Heart left ventricle (tissue), 16 donors: ENCODE measurements at places on chromosomes 6 and 20. TPM values are rescaled to one million over a fixed set of nuclear protein-coding genes. Genes with fewer than 3 reads are reported as not detected.

GRCh38 chr20:58260006-58260405 is 31.6 kb upstream of the ANKRD60 start:
- no peak for DNase-seq
- H3K4me1 ChIP-seq = no peaks in the 10 kb centered on the region
- H3K36me3 ChIP-seq = peaks cover 20% of the 10 kb centered on the region
- no peak overlapping the region for H3K27ac ChIP-seq

Gene HACE1
- total RNA-seq = 6.5 TPM

- no peaks in the 10 kb centered on the region for H3K36me3 ChIP-seq
- H3K4me1 ChIP-seq = peaks cover 10% of the 10 kb centered on the region
- no peak for DNase-seq
- no peak overlapping the region for H3K4me3 ChIP-seq
Measured at GRCh38 chr20:11112832-11113231, 439.0 kb upstream of the JAG1 start.

Gene TAF4
- total RNA-seq = 37.7 TPM

GRCh38 chr6:167676000-167676665 is 150.6 kb upstream of the AFDN start:
- H3K27me3 ChIP-seq = no peaks in the 10 kb centered on the region
- peaks cover 48% of the 10 kb centered on the region for H3K4me1 ChIP-seq
- peak overlapping the region; percentile 17 for H3K27ac ChIP-seq
- no peak overlapping the region for H3K4me3 ChIP-seq
- DNase-seq = peak; percentile 66

- DNase-seq = no peak
- no peaks in the 10 kb centered on the region for H3K4me1 ChIP-seq
- H3K27me3 ChIP-seq = no peaks in the 10 kb centered on the region
- no peak overlapping the region for H3K4me3 ChIP-seq
- no peaks in the 10 kb centered on the region for H3K36me3 ChIP-seq
- H3K27ac ChIP-seq = no peak overlapping the region
Measured at GRCh38 chr20:43408848-43409576, 48.7 kb upstream of the SRSF6 start.

DNA sequence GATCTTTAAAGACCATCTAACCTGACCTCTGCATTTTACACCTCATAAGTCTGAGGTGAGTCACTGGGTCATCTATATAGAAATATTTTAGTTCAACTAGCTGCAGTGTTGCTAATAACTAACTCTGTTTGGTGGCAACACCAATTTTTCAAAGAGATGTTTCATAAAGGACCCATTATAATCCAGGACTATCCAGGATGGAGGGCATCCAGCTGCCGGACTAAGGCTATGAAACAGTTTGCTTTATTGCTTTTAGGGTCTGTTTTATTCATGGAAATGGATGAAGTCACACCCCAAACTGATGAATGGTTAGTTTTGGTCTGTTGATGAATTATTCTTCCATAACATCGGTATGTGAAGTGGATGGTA is 204.2 kb upstream of the GMDS start:
- H3K27me3 ChIP-seq = no peaks in the 10 kb centered on the region
- no peak overlapping the region for H3K4me3 ChIP-seq
- H3K4me1 ChIP-seq = no peaks in the 10 kb centered on the region
- no peak for DNase-seq
- H3K27ac ChIP-seq = no peak overlapping the region

DNA sequence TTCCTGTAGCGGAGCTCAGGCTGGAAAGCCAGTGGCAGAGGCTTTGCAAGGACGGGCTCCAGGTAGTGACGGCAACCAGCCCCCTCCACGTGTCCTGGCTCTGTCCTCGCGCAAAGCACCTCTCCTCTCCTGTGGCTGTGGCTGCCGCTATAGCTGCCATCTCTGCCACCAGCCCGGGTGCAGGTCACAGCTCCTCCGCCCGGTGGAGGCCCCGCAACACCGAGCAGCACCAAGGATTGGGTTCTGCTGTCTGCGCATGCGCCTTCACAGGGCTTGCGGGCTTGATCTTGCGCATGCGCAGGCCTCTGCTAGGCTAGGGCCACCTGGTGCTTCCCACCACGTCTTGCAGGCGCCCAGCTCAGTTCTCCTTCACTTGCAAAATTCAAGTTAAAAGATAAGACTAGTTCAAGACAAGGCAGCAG is 625.4 kb downstream of the QKI start:
- no peaks in the 10 kb centered on the region for H3K4me1 ChIP-seq
- no peaks in the 10 kb centered on the region for H3K27me3 ChIP-seq
- no peak overlapping the region for H3K27ac ChIP-seq
- no peaks in the 10 kb centered on the region for H3K36me3 ChIP-seq
- H3K4me3 ChIP-seq = peak overlapping the region; percentile 46
- peak; percentile 46 for DNase-seq

Gene MOG
- 1.8 TPM for total RNA-seq

DNA sequence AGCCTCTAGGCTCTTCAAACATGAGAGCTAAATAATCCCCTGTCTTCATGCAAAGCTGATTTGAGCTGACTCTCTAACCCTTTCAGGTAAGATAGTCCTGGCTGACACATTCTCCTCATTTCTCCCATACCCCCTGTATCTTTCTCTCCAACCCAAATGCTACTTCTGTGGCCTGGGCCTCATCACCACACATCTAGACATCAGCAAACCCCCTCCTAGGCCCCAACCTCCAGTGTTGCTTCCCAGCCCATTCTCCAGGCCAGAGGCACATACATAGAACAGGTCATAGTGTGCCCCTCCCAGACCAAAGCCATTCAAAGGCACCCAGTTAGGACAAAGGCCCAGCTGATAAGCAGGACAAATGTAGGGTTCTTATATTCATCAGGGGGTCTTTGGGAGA is 84.9 kb downstream of the ANKRD60 start:
- DNase-seq = no peak
- no peak overlapping the region for H3K4me3 ChIP-seq
- H3K36me3 ChIP-seq = no peaks in the 10 kb centered on the region
- H3K27ac ChIP-seq = no peak overlapping the region

GRCh38 chr6:10882657-10883171 is 873 bp upstream of the GCM2 start:
- no peak for DNase-seq
- peaks cover 91% of the 10 kb centered on the region for H3K27me3 ChIP-seq
- no peaks in the 10 kb centered on the region for H3K36me3 ChIP-seq
- H3K4me1 ChIP-seq = peaks cover 9% of the 10 kb centered on the region
- no peak overlapping the region for H3K4me3 ChIP-seq

- H3K27ac ChIP-seq = no peak overlapping the region
- no peaks in the 10 kb centered on the region for H3K4me1 ChIP-seq
- H3K36me3 ChIP-seq = no peaks in the 10 kb centered on the region
- no peak for DNase-seq
- H3K27me3 ChIP-seq = no peaks in the 10 kb centered on the region
- H3K4me3 ChIP-seq = no peak overlapping the region
Measured at GRCh38 chr6:4598384-4598995, 177.7 kb upstream of the CDYL start.

- no peaks in the 10 kb centered on the region for H3K4me1 ChIP-seq
- no peak overlapping the region for H3K4me3 ChIP-seq
- H3K27ac ChIP-seq = no peak overlapping the region
- no peak for DNase-seq
Measured at GRCh38 chr6:30894935-30895334, 10.6 kb downstream of the DDR1 start.

- DNase-seq = peak; percentile 87
- peak within 1 kb of the TSS; percentile 99 for H3K27ac ChIP-seq
- no peaks in the 10 kb centered on the region for H3K27me3 ChIP-seq
- H3K4me3 ChIP-seq = peak within 1 kb of the TSS; percentile 92
- peaks cover 41% of the 10 kb centered on the region for H3K4me1 ChIP-seq
Measured at GRCh38 chr20:25058051-25058846, at the start of gene ACSS1. ACSS1 (minus strand) TSS chr20:25058139; CDS start chr20:25058102, 37 bp downstream.

DNA sequence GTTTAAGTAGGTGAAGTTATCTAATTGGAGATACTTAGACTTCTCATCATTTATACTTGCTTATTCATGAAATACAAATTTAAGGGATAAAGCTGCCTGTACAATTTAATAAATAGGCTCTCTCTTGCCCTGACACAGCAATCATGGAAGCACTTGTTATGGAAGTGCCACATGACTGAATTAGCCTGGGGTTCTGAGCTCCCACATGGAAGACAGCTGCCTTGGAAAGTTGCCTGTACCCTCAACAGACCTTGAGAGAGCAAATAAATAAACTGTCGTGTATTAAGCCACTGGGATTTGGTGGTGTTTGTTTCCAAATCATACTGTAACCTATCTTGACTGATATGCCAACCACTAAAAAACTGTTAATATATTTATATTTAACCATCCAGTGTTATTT is 87.0 kb upstream of the RSPO3 start:
- H3K4me3 ChIP-seq = no peak overlapping the region
- no peak for DNase-seq
- H3K36me3 ChIP-seq = no peaks in the 10 kb centered on the region
- H3K4me1 ChIP-seq = no peaks in the 10 kb centered on the region
- H3K27me3 ChIP-seq = no peaks in the 10 kb centered on the region

DNA sequence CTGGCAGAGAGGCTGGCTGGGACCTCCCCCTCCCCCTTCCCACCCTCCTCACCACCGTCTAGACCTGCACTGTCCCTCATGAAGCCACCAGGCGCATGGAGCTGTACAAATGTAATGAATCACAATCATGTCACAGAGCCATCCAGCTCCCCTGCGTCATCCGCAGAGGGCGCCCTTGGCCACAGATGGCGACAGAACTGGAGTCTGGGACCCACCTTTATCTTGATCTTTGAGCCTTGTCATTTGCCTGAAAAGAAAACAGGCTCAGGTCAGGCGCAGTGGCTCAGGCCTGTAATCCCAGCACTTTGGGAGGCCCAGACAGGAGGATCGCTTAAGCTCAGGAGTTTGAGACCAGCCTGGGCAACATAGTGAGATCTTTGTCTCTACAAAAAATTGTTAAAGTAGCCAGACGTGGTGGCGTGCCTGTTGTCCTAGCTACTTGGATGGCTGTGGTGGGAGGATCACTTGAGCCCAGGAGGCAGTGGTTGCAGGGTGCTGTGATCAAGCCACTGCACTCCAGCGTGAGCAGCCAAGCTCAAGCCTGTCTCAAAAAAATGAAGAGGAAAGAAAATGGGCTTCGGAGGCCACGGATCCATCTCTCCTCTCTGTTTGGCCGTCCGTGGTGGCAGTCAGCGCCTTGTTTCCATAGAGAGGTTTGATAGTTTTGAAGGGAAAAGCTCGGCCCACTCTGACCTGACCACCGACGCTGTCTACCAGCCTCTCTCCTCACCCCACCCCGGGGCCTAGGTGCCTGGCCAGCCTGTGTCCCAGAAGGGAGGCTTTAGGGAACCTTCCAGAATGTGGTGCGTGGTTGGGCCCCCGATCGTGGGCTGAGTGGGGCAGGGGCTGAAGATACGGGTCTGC is 6.2 kb downstream of the COL9A3 start:
- DNase-seq = no peak
- peaks cover 36% of the 10 kb centered on the region for H3K4me1 ChIP-seq
- no peaks in the 10 kb centered on the region for H3K27me3 ChIP-seq
- no peaks in the 10 kb centered on the region for H3K36me3 ChIP-seq
- H3K27ac ChIP-seq = no peak overlapping the region
- no peak overlapping the region for H3K4me3 ChIP-seq

DNA sequence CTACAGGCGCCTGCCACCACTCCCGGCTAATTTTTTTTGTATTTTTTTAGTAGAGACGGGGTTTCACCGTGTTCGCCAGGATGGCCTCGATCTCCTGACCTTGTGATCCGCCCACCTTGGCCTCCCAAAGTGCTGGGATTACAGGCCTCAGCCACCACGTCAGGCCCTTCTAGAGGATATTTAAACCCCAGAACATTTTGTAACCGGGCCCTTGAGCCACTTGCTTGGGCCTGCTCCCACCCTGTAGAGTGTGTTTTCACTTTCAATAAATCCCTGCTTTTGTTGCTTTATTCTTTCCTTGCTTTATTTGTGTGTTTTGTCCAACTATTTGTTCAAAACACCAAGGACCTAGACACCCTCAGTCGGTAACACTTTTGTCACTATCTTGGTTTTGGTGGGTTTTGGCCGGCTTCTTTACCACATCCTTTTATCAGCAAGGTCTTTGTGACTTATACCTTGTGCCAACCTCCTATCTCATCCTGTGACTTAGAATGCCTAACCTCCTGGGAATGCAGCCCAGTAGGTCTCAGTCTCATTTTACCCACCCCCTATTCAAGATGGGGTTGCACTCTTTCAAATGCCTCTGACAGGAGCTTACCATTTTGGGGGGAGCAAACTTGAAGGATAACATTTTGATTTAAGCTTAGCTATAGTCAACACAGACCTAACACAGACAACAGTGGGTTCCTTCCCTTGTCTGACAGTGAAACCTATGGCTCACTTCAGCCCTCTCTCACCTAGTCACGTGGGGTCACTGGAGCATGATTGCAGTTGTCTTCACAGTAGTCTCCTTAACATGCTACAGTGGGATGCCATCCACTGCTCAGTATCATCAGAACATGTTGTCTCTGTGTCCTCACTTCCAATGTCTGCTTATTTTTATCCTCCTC is 27.9 kb upstream of the KIF6 start:
- H3K27ac ChIP-seq = no peak overlapping the region
- no peak for DNase-seq
- no peaks in the 10 kb centered on the region for H3K27me3 ChIP-seq
- no peak overlapping the region for H3K4me3 ChIP-seq
- no peaks in the 10 kb centered on the region for H3K36me3 ChIP-seq

GRCh38 chr6:44100088-44100550 is 27.1 kb downstream of the MRPL14 start:
- DNase-seq = no peak
- H3K27ac ChIP-seq = no peak overlapping the region
- peaks cover 25% of the 10 kb centered on the region for H3K4me1 ChIP-seq
- no peaks in the 10 kb centered on the region for H3K27me3 ChIP-seq
- peaks cover 19% of the 10 kb centered on the region for H3K36me3 ChIP-seq

- peak; percentile 32 for DNase-seq
- no peak overlapping the region for H3K27ac ChIP-seq
- no peak overlapping the region for H3K4me3 ChIP-seq
- no peaks in the 10 kb centered on the region for H3K36me3 ChIP-seq
- H3K27me3 ChIP-seq = peaks cover 29% of the 10 kb centered on the region
Measured at GRCh38 chr6:89895276-89895874, 1.1 kb downstream of the GJA10 start.

- no peaks in the 10 kb centered on the region for H3K27me3 ChIP-seq
- H3K27ac ChIP-seq = peak within 1 kb of the TSS; percentile 55
- DNase-seq = peak; percentile 67
- no peak within 1 kb of the TSS for H3K4me3 ChIP-seq
Measured at GRCh38 chr20:63696628-63697356, at the start of gene TNFRSF6B. TNFRSF6B (plus strand) TSS chr20:63696652; CDS start chr20:63696768, 116 bp downstream.

DNA sequence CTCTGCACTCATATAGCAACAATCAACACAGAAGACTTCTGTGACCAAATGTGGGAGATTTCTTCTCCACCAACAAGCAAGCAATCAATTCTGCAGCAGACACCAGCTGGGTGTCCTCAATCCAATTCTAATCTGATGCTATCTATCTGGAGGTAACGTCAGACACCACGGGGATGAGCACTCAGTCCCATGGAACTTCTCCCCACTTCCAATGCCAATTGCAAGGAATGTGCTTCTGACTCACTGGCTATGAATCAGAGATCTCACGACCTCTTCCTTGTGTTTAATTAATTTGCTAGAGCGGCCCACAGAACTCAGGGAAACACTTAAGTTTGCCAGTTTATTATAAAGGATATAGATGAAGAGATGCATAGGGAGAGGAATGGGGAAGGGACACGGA is 103.5 kb upstream of the SIRPG start:
- H3K27ac ChIP-seq = no peak overlapping the region
- DNase-seq = no peak
- no peaks in the 10 kb centered on the region for H3K4me1 ChIP-seq
- H3K27me3 ChIP-seq = no peaks in the 10 kb centered on the region
- no peaks in the 10 kb centered on the region for H3K36me3 ChIP-seq

- H3K4me3 ChIP-seq = no peak overlapping the region
- no peak overlapping the region for H3K27ac ChIP-seq
- peaks cover 38% of the 10 kb centered on the region for H3K27me3 ChIP-seq
- no peak for DNase-seq
- no peaks in the 10 kb centered on the region for H3K36me3 ChIP-seq
- H3K4me1 ChIP-seq = no peaks in the 10 kb centered on the region
Measured at GRCh38 chr20:57555457-57556184, 5.3 kb upstream of the PCK1 start.
